T1000 (cell line): ENCODE measurements at places on chromosomes 16 and 17.

GRCh38 chr17:56031636-56032035 is 121.6 kb upstream of the ANKFN1 start:
- no peak for DNase-seq

- DNase-seq = no peak
These were observed 692 bp upstream of the KCNJ16 start for GRCh38 chr17:70074236-70074830.

DNA sequence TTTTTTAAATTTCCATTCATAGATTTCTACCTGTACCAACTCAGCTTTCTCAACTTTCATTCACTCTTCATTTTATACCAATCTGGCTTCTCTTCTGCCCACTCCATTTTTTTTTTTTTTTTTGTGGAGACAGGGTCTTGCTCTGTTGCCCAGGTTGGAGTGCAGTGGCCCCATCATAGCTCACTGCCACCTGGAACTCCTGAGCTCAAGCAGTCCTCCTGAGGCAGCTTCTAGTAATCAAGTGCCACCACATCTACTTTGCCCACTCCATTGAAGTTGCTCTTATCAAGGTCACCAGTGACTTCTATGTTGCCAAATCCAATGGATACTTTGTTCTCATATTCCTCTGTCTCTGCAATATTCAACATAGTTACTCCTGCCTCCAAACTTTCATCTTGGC is 1.7 kb downstream of the SUPT6H start:
- DNase-seq = no peak

DNA sequence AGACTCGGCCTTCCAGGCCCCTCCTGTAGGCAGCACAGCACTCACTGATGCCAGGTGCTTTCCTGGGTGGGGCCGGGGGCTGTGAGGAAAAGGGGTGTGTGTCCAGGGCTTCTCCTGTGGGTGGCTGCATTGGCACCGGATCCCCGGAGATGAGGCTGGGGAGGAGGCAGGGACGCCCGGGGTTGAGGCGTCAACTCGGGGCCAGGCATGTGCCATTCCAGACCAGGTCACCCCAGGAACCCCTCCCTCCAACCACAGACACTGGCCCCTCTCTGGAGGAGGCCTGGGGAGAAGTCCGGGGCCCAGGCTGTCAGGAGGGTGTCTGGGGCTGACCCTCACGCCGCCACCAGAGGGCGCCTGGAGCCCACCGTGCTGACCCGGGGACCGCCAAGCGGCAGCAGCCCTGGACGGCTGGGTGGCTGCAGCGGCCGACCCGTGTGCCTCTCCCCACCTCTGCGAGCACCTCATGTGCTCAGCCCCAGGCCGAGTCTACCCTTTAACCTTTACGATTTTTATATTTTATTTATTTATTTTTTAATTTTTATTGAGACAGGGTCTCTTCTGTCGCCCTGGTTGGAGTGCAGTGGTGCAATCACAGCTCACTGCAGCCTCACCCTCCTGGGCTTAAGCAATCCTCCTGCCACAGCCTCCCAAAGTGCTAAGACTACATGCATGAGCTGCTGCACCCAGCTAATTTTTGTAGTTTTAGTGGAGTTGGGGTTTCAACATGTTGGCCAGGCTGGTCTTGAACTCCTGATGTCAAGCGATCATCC is 3.2 kb upstream of the METRN start:
- peak; percentile 77 for DNase-seq

GRCh38 chr16:68420366-68420942 is 27.9 kb downstream of the SMPD3 start:
- DNase-seq = no peak
